BJ (cell line): ENCODE measurements at places on chromosomes 6 and 20.

DNA sequence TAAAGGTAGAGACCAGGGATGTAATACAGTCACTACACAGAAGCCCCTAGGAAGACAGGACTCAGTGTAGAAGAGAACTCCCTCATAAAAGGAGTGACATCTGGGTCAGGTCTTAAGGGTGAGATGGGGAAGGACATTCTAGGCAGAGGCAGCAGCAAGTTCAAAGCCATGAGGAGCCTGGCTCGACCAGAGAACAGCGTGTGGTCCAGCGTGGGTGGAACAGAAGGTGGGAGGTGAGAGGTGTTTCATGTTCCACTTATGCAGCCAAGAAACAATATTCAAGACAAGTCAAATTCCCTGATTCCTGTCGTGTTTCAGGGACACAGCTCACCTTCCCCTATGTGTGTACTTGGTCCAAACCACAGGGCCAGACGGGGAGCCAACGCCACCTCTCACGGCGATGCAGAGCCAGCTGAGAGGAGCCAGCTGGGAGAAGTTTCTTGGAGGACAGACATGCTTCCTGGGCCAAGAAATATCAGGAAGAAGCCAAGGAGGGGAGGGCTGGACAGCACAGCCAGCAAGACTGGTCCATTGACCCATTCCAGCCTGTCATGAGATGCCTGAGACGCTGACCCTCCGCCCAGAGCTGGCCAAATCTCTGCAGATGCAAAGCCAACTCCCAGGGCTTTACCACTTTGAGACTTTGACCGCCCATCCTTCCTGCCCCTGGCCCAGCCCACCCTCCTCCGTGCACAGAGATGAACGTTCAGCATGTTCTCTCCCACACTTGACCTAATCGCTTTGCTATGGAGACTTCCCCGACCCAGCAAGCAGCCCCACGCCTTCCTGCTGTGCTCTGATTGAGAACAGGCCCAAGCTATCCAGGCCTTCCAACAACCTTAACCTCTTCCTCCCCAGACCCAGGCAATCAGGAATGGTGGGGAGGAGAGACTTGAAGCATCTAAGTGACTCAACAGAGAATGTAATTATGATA lies 113.8 kb downstream of the PRND start:
- no peak for DNase-seq

- DNase-seq, result no peak
Observed at GRCh38 chr6:90428514-90428913, 131.9 kb upstream of the BACH2 start.

DNA sequence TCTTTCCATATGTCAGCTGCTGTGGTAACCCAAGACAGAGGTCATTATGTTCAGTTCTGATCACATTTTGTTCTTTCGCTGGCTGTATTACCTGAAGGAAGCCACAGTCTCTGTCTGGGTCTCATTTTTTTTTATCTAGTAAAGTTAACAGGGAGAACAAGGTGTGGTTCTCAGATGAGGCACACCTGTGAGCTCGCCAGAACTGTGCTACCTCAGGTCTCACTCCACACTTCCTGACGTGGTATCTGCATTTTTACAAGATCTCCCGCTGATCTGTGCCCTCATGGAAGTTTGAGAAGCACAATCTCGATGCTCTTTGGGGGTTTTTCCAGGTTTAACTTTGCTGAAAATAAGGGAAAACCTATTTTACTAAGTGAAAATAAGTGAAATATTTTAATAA lies 169.5 kb upstream of the CENPW start:
- DNase-seq, result no peak

GRCh38 chr20:3163099-3164042 lies 3.7 kb upstream of the FASTKD5 start:
- no peak for DNase-seq

- DNase-seq, result no peak
Observed at GRCh38 chr20:41774291-41774690, 156.1 kb upstream of the CHD6 start.

DNA sequence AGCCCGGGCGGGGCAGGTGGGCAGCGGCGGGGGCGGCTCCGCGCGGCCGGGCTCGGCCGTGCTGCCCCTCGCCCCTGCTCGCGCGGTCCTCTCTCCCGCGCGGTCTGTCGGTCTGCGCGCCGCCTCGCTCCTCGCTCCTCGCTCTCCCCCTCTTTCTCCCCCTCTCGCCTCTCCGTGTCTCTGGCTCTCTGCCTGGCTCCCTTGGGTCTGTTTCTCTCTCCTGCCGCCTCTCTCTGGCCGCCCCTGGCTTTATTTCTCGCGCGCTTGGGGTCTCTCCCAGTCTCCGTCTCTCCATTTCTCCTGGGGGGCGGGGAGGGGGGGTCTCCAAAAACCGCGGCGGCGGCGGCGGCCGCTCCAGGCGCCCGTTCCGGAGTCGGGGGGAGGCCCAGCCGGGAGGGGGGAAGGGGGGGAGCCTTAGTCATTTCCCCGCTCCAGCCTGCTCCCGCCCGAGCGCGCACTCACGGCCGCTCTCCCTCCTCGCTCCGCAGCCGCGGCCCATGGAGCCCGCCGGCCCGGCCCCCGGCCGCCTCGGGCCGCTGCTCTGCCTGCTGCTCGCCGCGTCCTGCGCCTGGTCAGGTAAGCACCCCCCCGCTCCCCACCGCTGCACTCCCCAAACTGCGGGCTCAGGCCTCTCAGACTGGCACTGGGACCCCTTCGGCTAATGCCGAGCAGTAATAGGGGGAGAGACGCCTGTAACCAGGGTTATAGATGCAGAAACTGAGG lies at the start of gene SIRPA:
Gene SIRPA (plus strand): TSS at position 457 of the 723 bp plus-strand sequence. CDS start 41 bp downstream, at position 498.
- DNase-seq, result no peak

GRCh38 chr20:63706027-63706695 lies 1.6 kb downstream of the ARFRP1 start:
- no peak for DNase-seq
